ENCODE measurements at places on chromosomes 16 and 17.

DNA sequence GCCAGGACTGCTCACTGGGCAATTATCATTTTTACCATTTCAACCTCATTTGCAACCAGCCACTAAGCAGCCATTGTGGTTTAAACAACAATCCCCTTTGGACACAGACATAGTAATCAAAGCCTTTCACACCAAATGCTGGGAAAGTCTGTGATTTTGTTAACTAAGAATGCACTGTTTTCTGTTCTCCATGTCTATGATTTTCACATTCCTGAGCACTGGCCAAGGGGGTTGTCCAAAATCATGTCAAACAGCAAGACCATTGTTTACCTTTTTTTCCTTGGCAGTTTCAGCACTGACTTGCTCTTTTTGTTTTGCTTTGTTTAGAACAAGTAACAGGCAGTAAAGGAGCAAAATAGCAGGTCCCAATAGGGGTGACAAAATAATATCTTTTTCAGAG is 106.3 kb upstream of the SIAH1 start:
- DNase-seq: no peak

GRCh38 chr17:12673788-12674187 is 8.1 kb downstream of the MYOCD start:
- DNase-seq: no peak

- no peak for DNase-seq
Observed at GRCh38 chr17:56230660-56231059, 77.4 kb downstream of the ANKFN1 start.

GRCh38 chr16:79395591-79395990 is 204.9 kb downstream of the MAF start:
- DNase-seq: no peak

GRCh38 chr16:56068314-56068713 is 123.0 kb upstream of the GNAO1 start:
- no peak for DNase-seq

DNA sequence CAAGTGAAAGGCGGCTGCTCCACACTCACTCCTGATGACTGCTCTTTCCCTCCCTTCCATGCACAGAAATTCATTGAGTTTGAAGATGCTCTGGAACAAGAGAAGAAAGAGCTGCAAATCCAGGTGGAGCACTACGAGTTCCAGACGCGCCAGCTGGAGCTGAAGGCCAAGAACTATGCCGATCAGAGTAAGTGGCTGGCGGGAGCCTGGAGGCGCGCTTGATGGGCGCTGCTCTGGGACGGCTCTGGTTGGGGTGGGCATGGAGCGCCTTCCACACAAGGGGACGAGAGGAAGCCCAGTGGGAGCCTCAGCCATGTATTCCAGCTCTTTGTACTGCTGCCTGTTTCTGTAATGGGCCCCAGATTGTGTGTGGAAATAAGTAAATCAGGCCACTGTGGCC is 18.5 kb downstream of the MAPK8IP3 start:
- no peak for DNase-seq
